ENCODE measurements at places on chromosomes 2 and 18.

DNA sequence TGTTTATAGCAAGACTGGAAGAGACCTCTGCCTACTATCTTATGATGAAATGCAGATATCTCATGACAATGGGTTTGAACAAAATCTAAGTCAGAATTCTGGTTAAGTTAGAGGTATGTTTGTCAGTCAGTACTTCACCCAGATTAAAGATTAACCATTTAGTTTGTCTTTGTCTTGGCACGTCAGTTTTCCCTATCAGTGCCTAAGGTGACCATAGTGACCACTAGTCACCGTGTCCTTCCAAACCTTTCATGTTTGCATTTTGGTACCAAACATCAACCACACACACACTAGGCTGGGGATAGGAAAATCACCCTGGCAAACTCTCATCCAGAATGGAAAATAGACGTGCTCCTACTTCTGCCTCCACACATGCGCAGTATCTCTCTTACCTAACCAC is 248.9 kb downstream of the PIEZO2 start:
- no peak for DNase-seq

DNA sequence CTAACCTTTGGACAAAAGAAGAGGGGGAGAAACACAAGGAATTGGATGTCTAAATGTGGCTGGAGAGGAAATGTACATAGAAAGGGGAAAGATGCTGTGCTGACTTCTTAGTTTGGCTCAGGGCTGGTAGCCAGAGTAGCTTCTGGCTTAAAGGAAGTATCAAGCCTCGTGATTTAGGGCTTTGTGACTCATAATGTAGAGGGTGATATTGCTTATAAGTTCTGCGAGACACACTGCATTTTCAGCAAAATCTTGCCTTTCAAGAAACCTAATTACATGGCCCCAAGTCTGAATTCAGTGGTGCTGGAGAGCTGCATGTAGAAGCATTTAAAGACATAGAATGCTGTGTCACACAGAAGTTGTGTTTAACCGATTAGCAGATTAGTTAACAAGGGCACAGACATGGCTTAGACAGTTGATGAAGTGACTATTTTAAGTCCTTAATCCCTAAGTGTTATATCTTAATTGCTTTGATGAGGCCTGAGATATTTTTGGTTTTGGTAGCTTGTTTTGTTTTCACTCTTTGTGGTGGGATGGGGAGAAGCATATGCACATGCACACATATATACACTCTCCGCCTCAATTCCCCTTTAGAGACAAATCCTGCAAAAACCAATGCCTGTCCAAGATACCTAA is 66.4 kb downstream of the EPAS1 start:
- no peak for DNase-seq

DNA sequence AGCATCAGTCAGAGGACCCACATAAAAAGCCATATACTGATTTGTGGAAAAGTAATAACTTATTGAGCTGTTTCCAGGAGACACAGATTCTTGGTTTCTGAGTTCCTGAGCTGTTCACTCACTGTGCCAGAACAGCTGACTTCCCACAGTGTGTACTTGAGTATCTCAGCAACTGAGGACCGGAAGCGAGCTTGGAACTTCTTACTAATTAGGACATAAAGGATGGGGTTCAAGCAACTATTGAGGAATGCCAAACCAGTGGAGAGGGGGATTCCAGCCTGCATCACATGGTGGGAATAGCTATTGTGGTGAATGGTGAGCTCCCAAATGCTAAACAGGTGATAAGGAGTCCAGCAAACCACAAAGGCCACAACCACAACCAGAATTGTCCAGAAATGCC is 16.4 kb downstream of the EEF1B2 start:
- DNase-seq: no peak

DNA sequence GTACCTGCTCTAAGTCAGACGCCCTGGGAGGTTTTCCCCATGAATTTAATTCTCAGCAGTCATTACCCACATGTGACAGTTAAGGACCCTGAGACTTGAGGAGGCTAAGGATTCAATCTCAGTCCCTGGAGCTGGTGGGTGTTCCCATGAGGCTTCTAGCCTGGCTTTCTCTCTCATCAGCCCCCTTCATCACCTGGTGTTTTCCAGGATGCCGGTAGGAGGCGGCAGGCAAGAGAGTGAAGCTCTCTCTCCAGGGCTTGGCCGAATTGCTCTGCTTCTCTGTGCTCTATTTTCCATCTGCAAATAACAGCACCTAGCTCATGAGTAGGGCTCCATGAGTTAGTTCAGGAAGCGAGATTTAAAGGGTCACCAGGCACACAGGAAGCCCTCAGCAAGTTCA is 241.9 kb downstream of the PTPRM start:
- no peak for DNase-seq

GRCh38 chr2:229980431-229981184 is 58.3 kb downstream of the FBXO36 start:
- DNase-seq: no peak

DNA sequence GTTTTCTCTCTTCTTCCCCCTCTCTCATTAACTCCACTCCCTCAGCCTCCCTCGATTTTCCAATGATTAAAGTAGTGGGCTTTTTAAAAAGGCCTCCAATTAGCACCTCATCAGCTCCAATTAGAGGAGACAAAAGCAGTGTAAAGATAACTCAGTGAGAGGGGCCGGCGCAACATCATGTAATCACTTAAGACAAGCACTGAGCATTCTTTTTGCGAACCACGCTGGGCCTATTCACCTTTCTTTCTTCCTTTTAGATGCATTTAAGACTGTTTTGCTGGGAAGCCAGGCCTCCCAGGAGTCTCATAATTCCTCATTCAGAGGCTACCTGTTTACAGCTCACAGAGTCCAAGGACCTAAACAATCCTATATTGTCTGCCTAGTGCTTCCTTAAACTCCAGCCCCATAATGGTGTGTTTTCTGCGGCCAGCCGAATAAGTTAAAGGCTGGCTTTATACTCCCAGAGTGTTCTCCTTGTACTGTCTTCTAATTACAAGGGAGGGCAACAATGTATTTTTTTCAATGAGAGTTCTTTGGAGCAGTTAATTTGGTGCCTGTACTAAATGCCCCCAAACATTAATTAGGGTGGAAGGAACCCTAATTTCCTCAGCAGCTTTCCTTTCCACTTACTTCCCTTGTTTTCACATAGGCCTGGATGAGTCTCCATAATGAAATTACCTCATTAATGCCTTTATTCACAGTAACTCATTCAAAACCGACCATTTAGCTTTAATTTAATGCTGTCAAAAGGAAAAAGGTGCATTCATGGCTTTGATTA is 28.0 kb upstream of the LMAN1 start:
- DNase-seq: no peak

GRCh38 chr2:75489721-75490120 is 71.0 kb downstream of the EVA1A start:
- DNase-seq: no peak

DNA sequence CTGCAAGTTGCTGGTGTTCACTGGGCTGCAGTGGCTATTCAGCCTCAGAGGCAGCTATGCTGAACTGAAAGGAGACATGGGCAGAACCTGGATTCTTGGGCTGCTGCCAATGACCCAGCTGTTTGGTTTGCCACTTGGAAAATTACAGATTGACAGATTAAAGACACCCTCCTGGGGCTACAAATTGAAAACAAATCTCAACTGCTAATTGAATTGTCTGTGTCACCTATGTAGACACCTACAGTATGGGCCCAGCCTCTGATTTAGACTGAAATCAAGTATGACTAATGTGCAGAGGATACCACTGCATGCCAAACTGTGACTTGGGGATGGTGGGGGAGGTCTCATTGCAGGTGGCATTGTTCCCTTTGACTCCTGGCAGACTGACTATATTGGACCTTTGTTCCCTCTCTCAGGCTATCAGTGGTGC is 42.8 kb downstream of the ITSN2 start:
- no peak for DNase-seq

DNA sequence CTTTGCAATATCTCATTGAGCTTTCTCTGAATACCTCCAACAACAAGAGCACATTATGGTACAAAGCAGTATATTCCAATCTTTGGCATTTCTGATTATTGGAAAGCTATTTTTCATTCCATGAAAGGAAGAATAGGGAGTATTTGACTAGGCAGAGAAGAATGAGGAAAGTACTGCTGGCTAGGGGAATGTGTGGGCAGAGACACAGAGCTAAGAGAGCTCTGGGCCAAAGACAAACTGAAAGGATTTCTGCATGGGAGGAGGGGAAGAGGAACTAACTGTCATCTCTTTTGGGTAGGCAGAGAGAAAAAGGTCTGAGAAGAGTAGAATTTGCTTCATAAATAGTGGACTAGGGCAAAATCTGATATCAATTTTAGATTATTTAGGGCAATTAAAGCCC is 150.8 kb downstream of the CCDC85A start:
- no peak for DNase-seq

- no peak for DNase-seq
These were observed 111.2 kb downstream of the PRPF40A start for GRCh38 chr2:152606081-152606480.

DNA sequence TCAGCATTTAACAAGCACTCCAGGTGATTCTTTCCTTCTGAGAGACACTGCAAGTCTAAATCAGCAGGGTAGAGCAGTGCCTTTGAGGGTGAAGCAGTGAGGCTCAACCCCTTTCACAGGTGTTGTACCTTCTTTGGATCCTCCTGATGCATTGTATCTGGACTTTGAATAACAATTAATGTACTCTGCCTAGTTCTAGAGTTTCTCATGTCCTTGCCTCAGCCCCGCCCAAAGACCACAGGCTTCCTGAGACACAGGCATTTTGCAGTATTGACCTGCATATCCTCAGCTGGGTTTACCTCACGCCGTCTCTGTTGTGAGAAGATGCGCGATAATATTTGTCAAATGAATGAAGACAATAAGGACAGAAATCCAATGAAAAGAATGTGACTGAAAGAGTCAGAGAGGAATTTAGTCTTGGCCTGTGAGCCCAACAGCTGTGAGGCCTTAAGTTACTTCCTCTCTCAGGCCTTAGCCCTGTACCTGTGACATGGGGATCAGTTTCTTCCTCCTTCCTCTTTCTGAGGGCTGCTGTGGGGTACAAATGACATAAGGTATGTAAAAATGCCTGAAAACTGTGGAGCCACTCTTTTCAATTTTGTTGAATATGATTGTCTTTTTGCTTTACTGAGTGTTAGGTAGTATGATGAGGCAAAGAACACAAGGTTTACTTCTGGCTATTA is 43.7 kb downstream of the WIPF1 start:
- no peak for DNase-seq

GRCh38 chr2:29527947-29528346 is 393.4 kb downstream of the ALK start:
- DNase-seq: no peak

DNA sequence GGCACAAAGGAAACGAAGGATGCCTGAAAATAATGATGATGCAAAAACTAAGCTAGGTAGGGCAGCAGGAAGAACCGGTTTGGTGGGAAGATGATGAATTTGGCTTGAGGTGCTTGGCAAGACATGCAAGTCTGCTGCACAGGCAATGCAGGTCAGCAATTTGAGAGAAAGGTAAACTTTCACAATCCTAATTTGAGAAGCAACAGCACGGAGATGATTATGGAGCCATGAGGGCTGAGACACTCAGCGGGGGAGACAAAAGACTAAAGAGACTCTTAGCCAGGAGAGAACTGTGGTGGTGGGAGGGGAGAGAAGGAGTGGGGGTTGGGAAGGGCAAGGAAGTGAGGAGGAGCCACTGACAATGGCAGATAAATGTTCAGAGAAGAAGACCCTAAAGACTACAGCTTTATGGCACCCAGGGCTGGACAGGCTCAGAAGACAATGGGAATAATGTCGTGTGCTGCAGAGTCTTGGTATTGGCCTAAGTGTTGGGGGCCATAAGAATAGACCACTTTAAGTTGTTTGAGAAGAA is 19.4 kb upstream of the RNF149 start:
- DNase-seq: no peak

- no peak for DNase-seq
These were observed 51.6 kb downstream of the APOB start for GRCh38 chr2:20992201-20992711.

GRCh38 chr18:32956591-32957315 is 183.9 kb upstream of the KLHL14 start:
- DNase-seq: no peak

DNA sequence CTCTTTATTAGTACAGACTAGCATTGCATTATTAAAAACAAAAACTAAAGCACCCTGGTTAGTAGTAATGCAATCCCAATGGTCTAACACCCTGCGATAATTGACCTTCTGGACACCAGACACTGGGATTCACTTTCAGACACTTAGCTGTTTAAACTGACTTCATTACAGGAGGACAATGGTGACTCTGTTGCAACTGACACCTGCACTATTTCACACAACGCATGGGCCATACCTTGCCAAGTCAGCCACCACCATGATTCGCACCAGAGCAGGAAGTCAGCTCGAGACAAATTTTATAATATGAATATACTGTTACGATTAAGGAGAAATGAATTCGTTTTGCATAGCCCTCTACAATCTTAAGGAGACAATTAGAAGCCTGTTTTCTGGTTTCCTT is 150.7 kb downstream of the MEIS1 start:
- no peak for DNase-seq

DNA sequence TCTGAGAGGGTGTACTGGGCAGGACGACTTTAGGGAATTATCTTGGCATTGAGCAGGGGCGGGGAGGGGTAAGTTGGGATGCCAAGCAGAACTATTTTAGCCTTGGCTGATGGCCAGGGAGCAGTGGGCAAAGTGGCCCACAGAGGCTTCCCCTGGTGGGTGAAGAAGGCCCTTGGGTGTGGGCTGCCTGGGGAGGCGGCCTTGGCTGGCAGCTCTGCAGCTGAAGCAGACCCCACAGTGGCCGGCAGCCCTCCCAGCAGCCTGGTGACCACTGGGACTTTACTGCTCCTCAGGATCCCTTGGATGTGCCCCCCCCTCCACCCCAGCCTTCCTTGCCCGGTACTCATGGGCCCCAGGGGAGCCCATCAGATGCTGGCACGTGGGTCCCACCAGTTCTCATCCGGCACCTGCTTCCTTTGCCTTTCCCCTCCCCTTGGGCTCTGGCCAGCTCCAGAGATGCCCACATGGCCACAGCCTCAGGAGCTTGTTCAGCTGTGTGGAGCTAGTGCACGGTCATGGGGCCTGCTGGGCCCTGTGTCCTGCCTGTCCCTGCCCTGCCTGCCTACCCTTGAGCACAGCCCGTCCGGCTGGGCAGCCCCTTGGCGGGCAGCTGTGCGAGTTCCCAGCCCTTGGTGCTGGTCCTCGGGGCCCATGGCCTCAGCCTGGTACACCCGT is 122.1 kb upstream of the HS6ST1 start:
- DNase-seq: no peak

DNA sequence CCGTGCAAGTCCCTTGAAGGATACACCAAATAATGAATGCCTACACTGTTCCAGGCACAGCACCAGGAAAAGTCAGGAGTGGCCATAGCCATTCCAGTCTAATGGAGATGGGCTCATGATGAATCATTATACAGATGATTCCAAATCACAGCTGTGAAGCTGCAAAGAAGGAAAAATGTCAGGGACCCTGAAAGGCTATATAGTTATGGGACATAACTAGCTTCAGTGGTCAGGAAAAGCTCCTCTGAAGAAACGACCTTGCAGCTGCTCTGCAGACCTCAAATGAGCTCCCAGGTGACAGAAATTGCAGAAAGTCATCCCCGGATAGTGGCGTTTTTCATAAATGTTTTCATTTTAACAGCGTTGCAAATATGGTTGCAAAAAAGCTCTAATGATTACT is 200.8 kb downstream of the PTGR3 start:
- no peak for DNase-seq

- no peak for DNase-seq
These were observed 41.8 kb downstream of the SP100 start for GRCh38 chr2:230457793-230458192.

GRCh38 chr18:70462078-70462439 is 173.2 kb downstream of the SOCS6 start:
- DNase-seq: no peak

Measured in activated gamma-delta T cell (primary cell).